ENCODE measurements at places on chromosomes 11 and 22.
A peak's percentile ranks its signal among the peaks of the same experiment; 100 is the strongest.

DNA sequence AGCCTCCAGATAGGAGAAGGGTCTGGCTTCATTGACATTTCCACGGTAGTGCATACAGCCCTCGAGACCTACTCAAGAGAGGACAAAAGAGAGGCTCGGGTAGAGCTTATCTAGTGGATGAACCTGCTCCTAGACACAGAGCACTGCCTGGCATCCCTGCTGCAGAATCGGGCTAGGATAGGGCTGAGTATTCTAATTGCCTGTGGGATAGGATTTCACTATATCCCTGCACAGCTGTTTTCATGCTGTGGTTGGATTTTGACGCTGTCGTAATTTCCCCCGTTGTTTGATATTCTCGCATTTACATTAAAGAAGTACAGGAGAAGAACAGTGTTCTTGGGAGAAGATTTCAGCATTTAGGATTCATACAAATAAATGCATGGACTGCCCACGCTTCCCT, 107.8 kb downstream of the KIRREL3 start:
- DNase-seq: no peak

DNA sequence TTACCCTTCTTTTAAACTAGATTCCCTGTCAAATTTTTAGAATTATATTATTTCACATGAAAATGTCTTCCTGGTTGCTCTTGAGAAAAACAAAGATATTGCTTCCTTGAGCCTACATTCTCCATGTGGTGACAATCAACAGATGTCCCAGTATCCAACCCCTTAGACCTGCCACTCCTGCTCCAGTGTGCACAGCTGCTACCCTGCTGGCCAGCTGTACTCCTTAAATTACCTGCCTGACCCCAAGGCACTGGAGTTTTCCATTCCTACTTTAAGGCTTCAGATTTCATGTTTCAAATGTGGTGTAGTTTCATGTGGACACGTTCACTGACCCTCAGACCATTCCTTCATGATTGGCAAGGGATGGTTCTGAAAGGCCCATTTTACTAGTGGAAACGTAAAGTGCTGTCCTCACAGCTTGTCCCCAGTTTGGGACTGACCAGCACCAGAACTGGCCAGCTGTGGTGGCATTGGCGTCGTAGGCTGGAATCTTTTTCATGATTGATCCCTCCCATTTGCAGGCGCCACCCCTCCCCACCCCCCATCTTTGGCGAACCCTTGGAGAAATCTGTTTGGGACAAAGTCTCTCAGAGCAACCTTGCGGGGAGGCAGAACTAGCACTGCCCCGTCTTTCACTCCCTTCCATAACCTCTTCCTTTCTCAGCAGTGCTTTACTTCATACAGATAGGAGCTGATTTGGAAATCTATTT, 123.5 kb downstream of the DBX1 start:
- no peak for DNase-seq

GRCh38 chr11:72091292-72091691, 10.6 kb downstream of the LRRC51 start:
- peak; percentile 28 for DNase-seq

DNA sequence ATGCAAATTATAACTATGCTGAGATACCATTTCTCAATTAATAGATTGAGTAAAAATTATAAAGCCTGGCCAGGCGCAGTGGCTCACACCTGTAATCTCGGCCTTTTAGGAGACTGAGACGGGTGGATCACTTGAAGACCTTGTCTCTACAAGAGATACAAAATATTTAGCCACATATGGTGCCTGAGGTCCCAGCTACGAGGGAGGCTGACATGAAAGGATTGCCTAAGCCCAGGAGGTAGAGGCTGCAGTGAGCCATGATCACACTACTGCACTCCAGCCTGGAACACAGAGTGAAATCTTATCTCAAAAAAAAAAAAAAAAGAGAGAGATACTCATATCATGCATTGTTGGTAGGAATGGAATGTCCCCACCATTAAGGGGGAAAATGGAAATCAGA, 142.4 kb downstream of the RCN1 start:
- no peak for DNase-seq

DNA sequence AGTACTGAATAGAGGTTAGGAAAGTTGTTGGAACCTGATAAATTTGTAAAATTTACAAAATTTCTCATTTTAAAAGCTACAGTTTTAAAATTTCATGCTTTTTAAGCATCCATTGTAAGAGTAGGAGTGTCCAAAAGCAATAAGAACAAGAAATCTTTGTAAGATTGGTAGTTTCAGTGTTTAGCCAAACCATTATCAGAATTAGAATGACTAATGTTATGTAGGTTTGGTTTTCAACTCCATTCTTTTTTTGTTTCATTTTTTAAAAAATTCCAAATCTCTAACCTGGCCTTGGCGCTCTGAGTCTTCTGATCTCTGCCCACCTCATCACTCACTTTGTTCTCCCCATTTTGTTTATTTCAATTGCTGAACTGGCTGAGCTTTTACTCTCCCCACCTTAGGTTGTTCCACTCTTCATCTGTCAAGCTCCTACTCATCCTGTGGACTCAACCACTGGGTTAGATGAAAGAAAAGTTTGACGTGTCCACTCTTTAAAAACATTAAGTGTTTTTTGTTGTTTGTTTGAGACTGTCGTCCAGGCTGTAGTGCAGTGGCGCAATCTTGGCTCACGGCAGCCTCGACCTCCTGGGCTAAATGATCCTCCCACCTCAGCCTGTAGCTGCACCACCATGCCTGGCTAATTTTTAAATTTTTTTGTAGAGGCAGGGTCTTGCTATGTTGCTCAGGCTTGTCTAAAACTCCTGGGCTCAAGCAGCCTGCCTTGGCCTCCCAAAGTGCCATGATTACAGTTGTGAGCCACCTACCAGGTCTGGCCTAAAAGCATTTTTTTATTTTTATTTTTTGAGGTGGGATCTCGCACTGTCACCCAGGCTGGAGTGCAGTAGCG, 14.0 kb downstream of the EP300 start:
- no peak for DNase-seq

DNA sequence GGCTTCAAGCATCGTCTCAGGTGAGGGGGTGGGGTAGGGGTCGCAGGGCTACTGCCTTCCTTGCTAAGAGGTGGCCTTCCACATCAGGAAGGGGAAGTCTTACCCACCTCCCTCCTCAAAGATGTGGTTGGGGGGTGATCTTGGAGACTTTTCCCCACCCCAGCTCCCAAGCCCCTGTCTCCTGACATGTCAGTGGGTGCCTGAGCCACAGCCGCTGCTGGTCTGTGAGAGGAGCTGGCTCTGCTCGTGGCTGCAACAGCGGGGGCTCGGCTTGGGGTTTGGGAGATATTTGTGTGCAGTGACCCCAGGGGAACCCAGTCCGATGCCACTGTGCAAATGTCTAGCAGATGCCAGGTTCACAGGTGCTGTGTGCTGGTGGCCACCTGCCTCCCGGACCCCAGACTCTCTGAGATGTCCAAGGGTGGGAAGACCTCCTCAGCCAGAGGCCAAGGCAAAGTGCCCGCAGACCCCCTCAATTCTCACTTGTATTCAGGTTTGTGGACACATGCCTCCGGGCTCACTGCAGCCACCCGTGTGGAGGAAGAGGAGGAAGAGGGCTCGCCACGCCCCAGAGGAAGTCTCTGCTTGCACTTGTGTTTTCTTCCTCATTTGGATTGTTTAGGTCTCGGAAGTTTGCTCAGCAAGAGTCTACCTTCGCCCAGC, 1.9 kb downstream of the KCNQ1 start:
- DNase-seq: no peak

- DNase-seq: no peak
Observed at GRCh38 chr22:19845054-19845722, 9.5 kb downstream of the GNB1L start.

DNA sequence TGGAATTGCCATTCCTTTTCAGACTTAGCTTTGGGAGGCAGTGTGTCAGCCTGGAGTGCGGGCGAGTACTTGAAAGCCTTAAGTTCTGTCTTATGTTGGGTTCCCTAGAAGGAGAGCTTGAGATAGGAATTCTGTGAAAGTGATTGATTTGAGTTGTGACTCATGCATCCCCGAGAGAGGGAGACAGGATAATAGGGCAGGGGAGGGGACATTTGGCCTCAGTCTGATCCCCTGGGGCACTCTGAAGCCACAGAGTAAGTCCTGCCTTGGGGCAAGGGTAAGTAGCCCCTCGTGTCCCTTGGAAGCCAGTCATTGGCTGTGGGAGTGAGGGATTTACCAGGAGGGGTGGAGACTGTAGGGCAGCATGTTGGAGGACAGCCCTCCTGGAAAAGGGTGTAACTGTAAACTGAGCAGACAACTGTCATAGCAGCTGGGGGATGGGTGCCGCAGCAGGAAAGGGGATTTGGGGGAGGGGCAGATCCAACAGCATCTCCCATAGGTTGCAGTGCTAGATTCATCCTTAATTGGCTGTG, 44.0 kb downstream of the KIAA1671 start:
- DNase-seq: no peak

GRCh38 chr11:86957976-86958646, 2.9 kb upstream of the FZD4 start:
- no peak for DNase-seq

DNA sequence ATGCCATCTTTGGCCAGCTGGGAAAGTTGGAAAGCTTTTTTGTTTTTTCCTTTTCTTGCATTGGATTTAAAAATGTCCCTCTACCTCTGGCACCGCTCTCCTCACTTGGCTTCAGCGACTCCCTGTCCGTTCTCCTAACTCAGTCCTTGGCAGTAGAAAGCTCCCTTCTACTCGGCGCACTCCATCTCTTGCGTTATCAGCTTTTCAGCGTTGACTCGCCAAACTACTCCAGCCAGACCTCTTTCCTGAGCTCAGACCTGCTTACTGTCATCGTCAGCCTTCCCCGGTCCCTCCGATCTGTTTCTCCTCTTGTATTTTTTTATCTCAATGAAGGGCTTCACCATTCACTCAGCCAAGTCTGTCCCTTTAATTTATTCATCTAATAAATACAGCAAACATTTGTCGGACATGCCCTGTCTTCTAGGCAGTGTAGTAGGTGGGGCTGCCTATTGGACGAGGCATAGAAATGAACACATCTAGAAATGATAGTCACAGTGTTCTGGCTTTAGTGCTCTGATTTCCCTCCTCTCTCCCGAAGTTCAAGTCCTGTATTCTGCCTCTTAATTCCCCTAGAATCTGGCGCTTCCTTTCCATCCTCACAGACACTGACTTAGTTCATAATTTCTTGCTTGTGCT, 839 bp downstream of the CEP164 start:
- DNase-seq: no peak

- no peak for DNase-seq
Observed at GRCh38 chr11:2517386-2518064, 72.7 kb downstream of the KCNQ1 start.

GRCh38 chr11:60206616-60207015, 23.7 kb upstream of the MS4A6A start:
- DNase-seq: no peak

DNA sequence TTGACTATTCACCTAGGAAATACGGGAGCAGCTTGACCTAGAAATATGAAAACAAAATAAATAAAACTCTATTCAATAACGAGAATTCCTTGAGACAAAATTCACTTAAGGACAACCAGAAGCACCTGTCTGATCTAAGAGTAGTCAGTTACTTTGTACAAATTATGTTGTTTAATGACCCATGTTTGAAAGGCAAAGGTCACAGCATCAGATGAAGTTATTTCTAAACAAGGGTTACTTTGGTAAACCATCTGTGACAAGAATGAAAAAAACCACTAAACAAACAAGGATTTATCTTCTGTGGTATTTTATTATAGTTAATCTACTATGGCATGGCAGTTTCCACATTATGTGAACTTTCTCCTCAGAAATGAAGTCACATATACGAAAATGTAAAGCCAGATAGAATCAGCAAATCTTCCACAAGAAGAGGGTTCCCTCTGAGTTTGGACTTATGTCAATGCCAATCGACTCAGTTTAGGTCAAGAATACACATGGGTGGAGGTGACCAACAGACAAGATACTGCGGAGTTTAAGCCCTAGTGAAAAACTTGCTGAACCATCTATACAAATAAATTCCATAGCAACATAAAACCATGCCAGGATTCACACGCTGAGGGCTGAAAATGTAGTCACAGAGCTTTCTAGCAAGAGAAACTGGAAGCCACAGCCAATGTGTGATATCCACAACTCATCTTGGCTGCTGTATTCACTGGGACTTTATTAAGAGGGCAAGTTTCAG, 53.4 kb downstream of the NCAPD3 start:
- no peak for DNase-seq

GRCh38 chr11:111937844-111938243, 701 bp downstream of the DIXDC1 start:
- no peak for DNase-seq

GRCh38 chr22:37077802-37078448, 26.4 kb downstream of the KCTD17 start:
- peak; percentile 71 for DNase-seq

- DNase-seq: no peak
Observed at GRCh38 chr22:46900549-46900948, 138.1 kb downstream of the TBC1D22A start.

DNA sequence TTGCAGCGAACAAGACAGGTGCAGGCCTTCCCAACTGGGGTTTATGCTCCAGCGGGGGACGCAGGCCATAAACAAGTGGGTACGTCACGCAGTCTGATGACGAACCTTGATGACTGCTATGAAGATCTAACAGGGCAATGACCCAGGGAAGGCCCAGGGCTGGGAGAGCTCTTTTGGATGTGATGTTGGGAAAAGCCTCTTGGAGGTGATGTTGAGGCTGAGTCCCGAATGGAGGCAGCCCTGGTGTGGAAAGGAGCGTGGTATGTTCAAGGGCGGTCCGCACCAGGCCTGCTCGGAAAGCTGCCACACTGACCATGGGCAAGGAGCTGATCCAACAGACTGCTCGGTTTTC, 5.8 kb downstream of the FADS2 start:
- no peak for DNase-seq

GRCh38 chr22:42364604-42365110, 67.5 kb downstream of the NFAM1 start:
- no peak for DNase-seq

- DNase-seq: no peak
Observed at GRCh38 chr11:111538407-111539114, 2.0 kb upstream of the LAYN start.

- DNase-seq: no peak
Observed at GRCh38 chr11:44572436-44572835, 7.0 kb downstream of the CD82 start.

DNA sequence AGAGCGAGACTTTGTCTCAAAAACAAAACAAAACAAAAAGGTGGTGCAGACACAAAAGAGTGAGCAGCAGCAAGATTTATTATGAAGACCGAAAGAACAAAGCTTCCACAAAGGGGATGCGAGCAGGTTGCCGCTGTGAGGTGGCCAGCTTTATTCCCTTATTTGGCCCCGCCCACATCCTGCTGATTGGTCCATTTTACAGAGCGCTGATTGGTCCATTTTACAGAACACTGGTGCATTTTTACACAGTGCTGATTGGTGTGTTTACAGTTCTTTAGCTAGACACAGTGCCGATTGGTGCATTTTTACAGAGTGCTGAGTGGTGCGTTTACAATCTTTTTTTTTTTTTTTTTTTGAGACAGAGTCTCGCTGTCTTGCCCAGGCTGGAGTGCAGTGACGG, 77.4 kb downstream of the CECR2 start:
- no peak for DNase-seq

GRCh38 chr11:122215244-122215992, 99.4 kb upstream of the BLID start:
- no peak for DNase-seq

GRCh38 chr22:30405731-30406130, 8.9 kb downstream of the SEC14L2 start:
- no peak for DNase-seq

GRCh38 chr11:75398906-75399305, 412 bp upstream of the RPS3 start:
- DNase-seq: no peak

- DNase-seq: no peak
Observed at GRCh38 chr11:117921456-117921855, 7.7 kb downstream of the TMPRSS13 start.

GRCh38 chr22:29267462-29267857, 321 bp downstream of the RHBDD3 start:
- no peak for DNase-seq

GRCh38 chr11:132535830-132536229, 996.5 kb downstream of the OPCML start:
- DNase-seq: no peak
